Nucleus accumbens (tissue), 56 donors: ENCODE measurements at places on chromosomes 2 and 18.

DNA sequence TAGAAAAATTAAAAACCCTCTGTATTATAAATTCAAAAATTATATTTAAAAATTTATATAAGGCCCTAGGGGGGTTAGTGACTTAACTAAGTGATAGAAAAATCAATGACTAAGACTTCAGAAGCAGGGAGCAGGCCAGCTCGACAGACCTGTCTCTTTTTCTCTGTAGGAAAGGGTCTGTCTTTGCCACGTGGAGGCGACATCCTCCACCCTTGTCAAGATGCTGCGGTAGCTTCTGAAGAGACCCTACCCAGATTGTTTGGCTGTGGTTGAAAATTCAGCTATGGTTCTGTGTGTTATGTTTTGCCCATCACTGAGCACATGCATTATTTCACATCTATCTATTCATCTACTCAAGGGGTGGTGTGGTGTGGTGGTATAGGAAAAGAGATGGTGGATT lies 8.2 kb upstream of the SLC4A3 start:
- no peak for DNase-seq

- DNase-seq, result no peak
Observed at GRCh38 chr2:121212661-121213325, 72.2 kb downstream of the TFCP2L1 start.

GRCh38 chr2:172456002-172456401 lies 28.6 kb downstream of the ITGA6 start:
- DNase-seq, result no peak

GRCh38 chr2:96801005-96801785 lies 14.9 kb upstream of the CNNM3 start:
- peak; percentile 43 for DNase-seq

- no peak for DNase-seq
Observed at GRCh38 chr2:3610881-3611505, 16.1 kb downstream of the COLEC11 start.

GRCh38 chr2:40556293-40556692 lies 104.4 kb upstream of the SLC8A1 start:
- DNase-seq, result no peak

DNA sequence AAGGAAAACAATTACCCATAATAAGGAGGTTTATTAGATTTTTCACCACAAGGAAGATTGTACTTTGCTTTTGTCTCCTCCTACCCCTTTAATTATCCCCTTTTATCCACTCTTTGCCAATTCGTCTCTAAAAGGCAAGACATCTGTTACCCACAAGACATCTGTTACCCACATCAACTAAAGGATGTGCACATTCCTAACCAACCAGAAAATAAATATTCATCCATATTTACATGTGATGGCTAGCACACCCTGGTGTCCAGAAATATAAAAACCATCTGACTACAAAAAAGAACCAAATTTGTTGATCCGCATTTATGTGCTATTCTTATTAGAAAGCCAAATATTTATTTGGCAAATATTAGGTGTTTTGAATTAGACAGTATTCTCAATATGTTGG lies 35.7 kb downstream of the ACVR1C start:
- no peak for DNase-seq

DNA sequence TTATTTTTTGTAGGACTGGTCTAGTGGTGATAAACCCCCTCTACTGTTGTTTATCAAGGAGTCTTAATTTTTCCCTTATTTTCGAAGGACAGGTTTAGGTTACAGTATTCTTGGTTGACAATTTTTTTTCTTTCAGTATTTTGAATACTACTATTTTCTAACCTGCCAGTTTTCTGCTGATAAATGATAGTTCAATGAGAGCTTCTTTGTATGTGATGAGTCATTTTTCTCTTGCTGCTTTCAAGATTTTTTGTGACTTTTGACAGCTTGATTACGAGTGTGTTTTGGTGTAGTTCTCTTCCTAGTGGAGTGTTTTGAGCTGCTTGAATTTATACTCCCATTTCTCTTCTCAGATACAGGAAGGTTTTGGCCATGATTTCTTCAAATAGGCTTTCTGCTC lies 77.5 kb downstream of the ACSL3 start:
- DNase-seq, result no peak

- DNase-seq, result no peak
Observed at GRCh38 chr2:172893111-172893510, 157.5 kb downstream of the RAPGEF4 start.

GRCh38 chr2:128196471-128196931 lies 105.5 kb downstream of the UGGT1 start:
- no peak for DNase-seq

- DNase-seq, result no peak
Observed at GRCh38 chr2:127672341-127673224, 2.7 kb downstream of the LIMS2 start.

DNA sequence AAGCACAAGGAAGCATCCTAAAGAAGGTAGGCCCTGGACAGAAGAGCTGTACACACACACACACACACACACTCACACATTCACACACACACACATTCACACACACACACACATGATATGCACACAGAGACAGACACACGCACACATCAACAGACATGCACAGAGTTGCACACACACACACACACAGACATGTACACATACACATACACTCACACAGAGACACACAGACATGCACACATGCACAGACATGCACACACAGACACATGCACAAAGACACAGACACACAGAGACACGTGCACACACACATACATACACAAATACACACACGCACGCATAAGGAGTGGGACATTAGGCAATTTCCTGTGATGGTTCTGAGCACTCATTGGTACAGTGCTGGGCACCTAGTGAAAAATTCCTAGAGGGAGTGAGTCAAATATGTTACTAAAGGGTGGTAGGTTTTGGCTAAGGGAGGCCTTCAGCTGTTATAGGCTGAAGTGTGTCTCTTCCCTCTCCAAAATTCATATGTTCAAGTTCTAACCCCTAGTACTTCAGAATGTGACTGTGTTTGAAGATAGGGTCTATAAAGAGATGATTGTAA lies 26.4 kb downstream of the THNSL2 start:
- DNase-seq, result no peak

- no peak for DNase-seq
Observed at GRCh38 chr2:11774600-11774999, 28.2 kb downstream of the LPIN1 start.

GRCh38 chr2:176421297-176422050 lies 152.2 kb downstream of the MTX2 start:
- no peak for DNase-seq
